Activated CD4-positive, alpha-beta T cell treated with anti-CD3 and anti-CD28 coated beads, Interleukin-2, Interleukin-4, amounts not matched to agents 100 ng/mL and 50 ng/mL, durations not matched to agents 16 hours and 8 hours (primary cell): ENCODE measurements at places on chromosomes 12 and 14.

- DNase-seq, result no peak
Measured at GRCh38 chr12:105921872-105922669, 216.7 kb downstream of the NUAK1 start.

GRCh38 chr12:124057691-124058090, 84.7 kb downstream of the ZNF664 start:
- no peak for DNase-seq

DNA sequence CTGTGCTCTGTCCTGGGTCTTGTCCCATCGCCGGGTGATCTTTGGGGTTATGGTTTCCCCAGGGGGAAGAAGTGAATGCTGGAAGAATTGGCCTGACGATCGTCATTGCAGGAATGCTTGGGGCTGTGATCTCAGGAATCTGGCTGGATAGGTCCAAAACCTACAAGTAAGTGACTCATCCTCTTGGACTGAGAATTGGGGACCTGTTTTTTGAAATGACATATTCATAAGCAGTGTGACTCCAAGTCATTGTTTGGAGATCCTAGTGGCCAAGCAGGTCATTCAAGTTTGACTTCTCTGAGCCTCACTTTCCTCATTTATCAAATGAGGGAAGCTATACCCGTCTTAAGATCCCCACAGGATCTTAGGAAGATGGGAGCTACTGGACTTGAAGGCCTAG, 25.8 kb downstream of the ERG28 start:
- DNase-seq, result no peak

- peak; percentile 78 for DNase-seq
Measured at GRCh38 chr14:75559451-75560222, 18.8 kb upstream of the FLVCR2 start.

GRCh38 chr14:91070572-91070971, 10.1 kb upstream of the RPS6KA5 start:
- DNase-seq, result no peak

DNA sequence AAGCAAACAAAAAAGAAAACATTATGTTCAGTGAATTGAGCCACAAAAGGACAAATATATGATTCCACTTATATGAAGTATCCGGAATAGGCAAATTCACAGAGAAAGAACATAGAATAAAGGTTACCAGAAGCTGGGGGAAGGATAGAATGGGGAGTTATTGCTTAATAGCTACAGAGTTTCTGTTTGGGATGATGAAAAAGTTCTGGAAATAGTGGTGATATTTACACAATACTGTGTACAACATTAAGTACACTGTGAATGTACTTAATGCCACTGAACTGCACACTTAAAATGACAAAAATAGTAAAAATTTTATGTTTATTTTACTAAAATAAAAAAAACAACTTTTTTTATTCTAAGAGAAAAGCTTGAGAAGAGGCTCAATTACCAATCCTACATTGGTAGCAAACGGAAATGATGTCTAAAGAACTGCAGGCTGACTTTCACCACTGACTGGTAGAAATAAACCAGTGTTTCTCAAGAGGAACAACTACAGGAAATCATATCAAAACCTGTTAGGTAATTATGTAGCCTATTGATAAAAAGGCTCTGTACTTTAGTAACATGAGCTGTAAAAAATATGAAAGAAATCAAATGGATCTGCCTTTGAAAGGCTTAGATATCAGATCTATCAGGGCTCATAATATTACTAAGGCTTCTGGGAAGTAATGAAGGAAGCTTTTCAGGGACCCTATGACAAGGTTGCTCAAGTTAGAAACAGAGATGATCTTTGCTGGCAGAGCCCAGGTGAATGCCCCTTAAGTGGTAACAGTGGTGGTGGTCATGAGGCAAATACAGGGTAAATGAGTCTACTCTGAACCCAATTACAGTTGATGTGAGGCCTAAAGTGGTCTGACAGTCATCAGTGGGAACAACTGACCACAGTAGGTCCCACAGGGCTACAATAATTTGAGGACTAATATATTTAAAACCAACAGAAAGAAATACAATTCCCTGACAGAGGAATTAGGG, 41.3 kb downstream of the BAZ1A start:
- peak; percentile 13 for DNase-seq

DNA sequence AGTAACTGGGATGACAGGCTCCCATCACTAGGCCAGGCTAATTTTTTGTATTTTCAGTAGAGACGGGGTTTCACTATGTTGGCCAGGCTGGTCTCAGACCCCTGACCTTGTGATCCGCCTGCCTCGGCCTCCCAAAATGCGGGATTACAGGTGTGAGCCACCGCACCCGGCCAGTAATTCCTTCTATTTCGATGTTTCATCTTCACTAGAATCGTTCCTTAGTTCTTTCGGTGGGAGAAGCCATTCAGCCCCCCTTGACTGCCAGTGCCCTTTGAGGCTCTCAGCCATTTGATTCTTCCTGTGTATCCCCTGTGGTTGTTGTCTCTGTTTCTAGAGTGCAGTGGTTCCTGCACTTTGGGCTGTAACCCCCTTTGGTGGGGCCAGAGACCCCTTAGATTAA, 174.1 kb downstream of the ETV6 start:
- DNase-seq, result no peak

GRCh38 chr12:52086944-52087835, 7.7 kb downstream of the SMIM41 start:
- DNase-seq, result no peak

- peak; percentile 72 for DNase-seq
Measured at GRCh38 chr14:65301862-65302539, 110.5 kb upstream of the FUT8 start.

- no peak for DNase-seq
Measured at GRCh38 chr14:35146711-35147149, 24.4 kb downstream of the PRORP start.

- no peak for DNase-seq
Measured at GRCh38 chr14:69481815-69482568, 2.5 kb upstream of the PLEKHD1 start.

DNA sequence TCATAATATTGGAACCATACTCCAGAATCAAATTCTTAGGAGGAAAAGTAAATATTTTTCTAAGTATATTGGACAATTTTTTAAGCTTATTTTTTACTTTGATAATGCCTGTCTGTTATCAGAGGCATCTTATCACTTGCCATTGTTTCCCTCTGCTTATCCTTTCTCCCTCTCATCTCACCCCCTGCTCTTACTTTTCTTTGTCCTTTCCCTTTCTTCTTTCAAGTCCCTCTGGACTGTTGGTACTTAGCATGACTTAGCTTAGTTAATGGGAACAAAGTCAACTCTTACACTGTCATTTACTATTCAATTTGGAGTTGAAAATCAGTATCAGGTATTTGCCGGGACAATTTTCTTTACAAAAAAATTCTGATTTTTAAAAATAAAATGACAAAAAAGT, 45.2 kb downstream of the ABCD2 start:
- DNase-seq, result no peak

DNA sequence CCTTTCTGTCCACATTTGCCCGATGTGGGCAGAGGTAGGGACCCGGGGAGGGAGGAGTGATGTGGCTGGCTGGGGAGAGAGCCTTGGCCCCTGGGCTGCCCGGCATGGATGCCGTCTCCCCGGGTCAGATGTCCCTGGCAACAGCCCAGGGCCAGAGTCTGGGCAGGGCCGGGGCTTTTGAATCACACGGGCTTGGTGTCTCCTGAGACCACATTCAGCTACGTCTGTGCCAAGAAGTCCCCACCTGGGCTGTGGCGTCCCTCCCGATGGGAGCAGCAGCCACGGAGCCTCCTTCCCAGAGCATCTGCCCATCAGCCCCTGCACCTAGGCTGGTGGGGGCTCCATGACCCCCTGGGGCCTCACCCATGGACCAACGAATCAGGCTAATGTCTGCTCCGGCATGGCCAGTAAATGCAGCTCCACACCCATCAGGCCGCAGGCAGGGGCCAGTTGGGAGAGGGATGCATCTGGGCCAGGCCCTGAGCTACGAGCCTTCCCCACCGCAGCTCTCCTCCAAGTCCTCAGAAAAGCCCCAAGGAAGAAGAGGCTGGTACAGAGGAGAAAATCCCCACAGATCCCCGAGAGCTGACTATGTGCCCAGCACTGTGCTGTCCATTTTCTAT, 109.4 kb downstream of the RFLNA start:
- DNase-seq, result no peak

- DNase-seq, result no peak
Measured at GRCh38 chr12:18323159-18323558, 61.8 kb downstream of the PIK3C2G start.

DNA sequence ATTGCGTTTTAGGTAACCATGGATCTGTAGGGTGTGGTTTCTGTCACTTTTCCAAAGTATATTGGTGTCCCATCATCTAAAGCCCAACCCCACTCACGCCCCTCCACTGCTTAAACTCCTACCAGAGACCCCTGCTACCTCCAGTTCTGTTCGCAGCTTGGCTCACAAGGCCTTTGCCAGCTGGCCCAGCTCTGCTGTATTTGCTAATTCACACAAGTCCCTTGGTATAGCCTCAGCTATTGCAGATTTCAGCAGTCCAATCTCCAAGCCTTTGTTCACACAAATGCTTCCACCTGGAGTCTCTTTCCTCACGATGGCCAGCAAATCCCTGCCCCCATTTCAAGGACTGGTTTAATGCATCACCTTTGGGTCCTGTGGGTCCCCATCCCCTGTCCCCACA, 24.2 kb downstream of the ISCA2 start:
- no peak for DNase-seq

DNA sequence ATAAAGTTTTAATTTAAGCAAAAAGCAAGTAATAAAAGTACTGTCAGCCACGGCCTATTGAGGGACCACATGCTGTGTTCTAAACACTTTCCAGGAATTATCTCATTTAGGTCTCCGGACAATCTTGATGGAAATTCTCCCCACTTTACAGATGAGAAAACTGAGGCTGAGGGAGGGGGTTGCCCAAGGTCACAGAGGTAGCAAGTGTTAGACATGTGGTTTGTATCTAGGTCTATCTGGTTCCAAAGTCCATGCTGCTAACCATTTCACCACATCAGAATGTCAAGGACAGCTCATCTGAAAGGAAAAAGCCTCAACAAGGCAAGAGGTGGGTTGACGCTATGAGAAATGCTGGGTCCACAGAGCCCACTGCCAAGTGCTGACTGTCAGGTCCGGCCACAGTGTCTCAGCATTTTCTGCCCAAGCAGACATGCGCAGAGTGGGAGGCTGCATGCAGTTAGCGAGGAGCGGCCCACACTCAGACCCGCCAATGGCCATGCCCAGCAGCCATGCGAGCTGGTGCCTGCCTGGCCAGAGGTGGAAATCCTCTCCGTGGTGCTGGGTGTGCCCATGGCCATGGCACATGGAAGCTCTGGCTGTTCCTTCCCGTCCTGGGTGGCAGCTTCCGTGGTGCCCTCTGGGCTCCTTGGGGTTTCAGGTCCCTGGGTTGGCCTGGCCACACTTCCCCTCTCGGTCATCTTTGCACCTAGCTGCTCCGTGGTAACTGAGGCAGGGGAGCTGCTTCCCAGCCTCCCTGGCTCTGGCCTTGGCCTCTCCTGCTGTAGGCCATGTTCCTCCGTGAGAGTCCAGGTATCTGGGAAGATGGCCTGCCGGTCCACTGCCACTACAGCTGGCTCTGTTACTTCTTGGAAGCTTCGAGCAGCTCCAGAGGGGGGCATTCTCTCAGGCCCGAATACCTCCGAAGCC, 18.0 kb upstream of the RPLP0 start:
- no peak for DNase-seq

GRCh38 chr12:50387972-50388478, 8.4 kb downstream of the FAM186A start:
- no peak for DNase-seq

GRCh38 chr12:62414180-62414579, 52.4 kb upstream of the MON2 start:
- DNase-seq, result no peak

DNA sequence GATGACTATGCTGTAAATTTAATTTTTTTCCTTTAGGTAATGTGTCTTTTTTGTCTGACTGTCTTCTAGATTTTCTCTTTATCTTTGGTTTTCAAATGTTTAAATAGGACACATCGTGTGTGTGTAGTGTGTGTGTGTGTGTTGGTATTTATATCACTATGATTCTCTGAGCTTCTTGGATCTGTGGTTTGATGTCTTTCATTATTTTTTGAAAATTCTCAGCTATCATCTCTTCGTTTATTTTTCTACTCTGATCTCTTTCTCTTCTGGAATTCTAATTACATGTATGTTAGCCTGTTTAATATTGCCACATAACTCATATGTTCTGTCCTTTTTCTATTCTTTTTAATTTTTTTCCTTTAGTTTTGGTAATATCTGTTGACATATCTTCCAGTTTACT, 73.5 kb upstream of the OR10AD1 start:
- DNase-seq, result no peak

- no peak for DNase-seq
Measured at GRCh38 chr12:93273834-93274564, 103.7 kb upstream of the NUDT4 start.

- DNase-seq, result no peak
Measured at GRCh38 chr12:118377021-118377883, 897 bp downstream of the SUDS3 start.

DNA sequence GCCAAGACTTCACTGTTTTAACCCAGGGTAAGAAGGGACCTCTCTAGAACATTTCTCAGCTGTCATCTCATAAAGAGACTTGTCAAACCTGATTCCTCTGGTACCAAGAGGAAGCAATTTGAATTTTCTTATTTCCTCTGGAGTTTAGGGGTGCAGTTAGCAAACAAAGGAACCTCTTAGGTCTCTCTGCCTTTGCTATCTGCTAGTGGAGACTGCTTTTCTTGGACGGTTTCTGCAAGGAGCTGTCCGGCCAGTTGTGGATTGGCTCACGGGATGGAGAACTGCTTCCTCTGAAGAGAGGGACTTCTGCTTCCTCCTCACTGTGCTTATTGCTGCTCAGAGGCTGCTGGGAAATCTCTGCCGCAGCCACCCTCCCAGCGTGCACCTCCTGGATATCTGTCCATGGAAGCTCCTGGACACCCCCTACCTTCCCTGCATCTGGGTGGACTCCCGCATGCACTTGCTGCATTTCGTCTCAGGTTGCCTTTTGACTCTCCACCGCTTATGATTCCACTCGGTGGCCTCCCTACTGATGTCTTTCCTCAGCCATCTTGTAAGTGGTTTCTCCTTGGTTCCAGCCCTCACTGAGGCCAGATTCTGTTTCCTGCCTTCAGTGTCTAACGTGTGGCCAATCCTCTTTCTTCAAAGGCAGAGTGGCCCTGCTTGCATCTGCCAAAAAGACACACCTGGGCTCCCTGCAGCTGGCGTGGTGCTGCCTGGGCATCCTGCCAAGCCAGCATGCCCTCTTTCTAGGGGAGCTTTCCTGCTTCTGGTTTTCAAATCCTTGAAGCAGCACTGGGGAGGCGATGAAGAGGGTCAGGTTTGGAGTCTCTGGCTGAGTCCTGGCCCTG, 187.3 kb downstream of the CHST11 start:
- DNase-seq, result no peak

DNA sequence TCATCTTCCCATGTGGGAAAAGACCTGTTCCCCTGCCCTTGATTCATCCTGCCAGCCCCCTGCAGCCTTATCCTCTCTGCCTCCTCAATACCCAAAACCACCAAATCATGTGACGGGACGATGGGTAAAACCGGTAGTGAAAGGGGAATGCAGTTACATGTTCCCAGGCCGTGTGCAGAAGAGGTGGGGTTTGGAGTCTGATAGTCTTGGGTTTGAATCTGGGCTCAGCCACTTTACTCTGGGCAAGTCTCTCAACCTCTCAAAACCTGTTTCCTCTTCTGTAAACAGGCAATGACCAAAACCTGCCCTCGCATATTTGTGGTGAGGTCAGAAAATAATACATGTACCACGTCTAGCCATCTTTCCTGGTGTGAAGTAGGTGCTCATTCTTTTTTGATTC, 123.0 kb downstream of the PLXNC1 start:
- peak; percentile 31 for DNase-seq

- DNase-seq, result no peak
Measured at GRCh38 chr14:105193916-105194782, 13.0 kb upstream of the NUDT14 start.

- DNase-seq, result peak; percentile 6
Measured at GRCh38 chr12:69633061-69633460, 22.4 kb upstream of the LRRC10 start.

GRCh38 chr12:131313635-131314034, 359.9 kb downstream of the ADGRD1 start:
- no peak for DNase-seq
